Omental fat pad (tissue), 4 donors: ENCODE measurements at places on chromosomes 2 and 18.
A peak's percentile ranks its signal among the peaks of the same experiment; 100 is the strongest.

- no peak for DNase-seq
These were observed 16.9 kb upstream of the KCNG3 start for GRCh38 chr2:42510608-42511243.

DNA sequence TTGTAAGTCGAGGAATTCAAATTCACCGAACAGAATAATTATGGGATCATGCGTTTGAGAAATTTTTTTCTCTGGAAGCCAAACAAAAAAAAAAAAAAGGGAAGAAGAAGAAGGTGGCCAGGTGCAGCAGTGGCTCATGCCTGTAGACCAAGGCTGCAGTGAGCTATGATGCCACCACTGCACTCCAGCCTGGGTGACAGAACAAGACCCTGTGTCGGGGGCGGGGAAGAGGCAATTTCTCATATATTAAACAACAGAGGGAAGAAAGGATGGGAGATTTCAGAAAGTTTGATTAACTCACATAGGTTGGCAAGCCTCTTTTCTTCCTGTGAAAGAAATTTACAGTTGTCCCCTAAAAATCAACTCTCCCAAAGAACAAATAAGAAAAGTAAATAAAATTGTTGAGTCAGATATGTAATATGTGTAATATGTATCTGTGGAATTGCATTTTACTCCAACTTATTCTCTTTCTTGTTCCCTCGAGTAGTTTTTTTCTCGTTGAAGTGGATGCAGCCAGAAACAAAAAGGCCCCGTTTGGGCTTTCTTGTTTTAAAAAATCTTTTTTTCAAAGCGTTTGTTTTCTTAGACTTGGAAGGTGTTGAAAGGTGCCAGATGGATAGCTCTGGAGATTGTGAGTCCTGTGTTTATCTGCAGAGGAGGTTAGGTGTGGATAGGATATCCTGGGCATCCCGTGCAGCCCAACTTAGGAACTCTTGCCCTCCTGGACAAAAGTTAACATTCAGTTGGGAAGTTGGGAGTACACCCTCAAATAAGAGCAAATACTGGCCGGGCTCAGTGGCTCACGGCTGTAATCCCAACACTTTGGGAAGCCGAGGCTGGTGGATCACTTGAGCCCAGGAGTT, 25.4 kb upstream of the FMNL2 start:
- no peak for DNase-seq

DNA sequence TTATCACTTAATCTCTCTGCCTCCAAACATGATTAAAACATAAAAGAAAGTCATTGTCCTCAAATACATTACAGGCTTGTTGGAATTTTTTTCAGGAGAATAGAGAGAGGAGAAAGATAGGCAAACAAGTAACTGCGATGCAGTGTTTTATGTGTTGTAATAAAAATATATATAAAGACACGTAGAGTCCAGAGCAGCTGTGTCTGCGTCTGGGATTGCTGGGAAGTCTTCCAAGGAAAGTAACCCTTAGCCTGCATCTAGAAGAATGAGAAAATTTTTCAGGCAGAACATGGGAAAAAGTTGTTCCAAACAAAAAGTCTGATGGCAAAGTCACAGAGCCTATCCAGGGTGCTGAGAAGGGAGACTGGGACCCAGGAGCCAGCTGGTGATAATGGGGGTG, 91.8 kb upstream of the ST6GAL2 start:
- no peak for DNase-seq

DNA sequence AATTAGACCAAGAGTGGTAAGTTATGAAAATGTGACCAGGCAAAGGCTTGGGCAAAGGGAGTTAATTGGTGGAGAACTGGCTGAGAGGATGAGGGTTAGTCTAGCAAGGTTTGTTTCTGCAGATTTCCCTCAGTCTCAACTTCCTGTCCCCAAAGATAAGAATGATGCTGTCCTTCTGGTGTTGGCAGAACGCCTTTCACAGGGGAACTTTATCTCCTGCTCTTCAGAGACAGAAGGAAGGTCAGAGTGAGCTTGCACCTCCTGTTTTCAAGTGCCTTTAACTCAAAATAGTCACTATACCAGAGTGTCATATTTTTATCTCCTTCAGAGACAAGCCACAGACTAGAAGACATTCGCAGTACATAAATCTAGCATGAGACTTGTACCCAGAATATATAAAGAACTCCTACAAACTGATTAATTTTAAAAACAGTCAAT, 95.7 kb downstream of the TEX51 start:
- no peak for DNase-seq

GRCh38 chr2:230902180-230902899, 22.7 kb downstream of the GPR55 start:
- DNase-seq, result no peak

DNA sequence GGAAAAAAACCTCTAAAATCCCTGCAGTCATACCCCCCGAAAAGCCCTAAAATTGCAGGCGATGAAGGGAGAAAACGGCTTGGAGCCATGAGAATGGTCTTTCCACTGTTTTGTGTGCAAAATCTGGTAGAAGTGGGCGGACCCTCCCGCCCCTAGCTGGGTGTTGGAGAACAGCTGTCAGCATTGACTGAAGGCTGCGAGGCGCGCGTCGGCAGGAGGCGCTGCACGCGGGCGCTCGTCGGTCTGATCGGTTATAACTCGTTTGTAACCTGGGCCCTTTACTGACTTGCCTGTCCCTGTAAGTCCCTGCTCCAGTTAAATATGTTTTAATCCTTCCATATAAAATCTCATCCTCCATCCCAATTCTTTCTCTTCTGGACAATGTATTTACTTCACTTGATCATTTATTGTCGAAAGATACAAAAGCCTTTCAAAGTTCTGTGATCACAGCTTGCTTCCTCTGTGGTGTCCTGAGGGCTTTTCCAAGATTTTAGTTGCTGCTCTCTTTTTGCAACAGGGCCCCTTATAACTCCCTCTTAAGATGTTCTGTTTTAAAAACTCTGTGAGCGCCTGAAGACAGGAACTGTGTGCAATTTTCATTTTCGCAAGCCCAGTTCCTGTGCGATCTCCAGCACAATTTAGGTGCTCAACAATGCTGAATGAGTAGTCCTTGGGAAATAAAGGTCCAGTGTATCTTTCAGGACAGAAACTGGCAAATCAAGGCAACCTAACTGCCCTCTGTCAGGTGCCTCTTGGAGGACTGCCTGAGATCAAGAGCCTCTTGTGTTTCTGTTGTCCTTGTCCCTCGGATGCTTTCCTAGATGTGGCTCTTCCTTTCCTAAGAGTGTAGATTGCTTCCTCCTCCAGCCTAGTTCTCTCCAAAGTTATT, 918 bp upstream of the HNRNPLL start:
- peak; percentile 40 for DNase-seq

GRCh38 chr2:128738446-128739110, 419.9 kb upstream of the HS6ST1 start:
- DNase-seq, result no peak

DNA sequence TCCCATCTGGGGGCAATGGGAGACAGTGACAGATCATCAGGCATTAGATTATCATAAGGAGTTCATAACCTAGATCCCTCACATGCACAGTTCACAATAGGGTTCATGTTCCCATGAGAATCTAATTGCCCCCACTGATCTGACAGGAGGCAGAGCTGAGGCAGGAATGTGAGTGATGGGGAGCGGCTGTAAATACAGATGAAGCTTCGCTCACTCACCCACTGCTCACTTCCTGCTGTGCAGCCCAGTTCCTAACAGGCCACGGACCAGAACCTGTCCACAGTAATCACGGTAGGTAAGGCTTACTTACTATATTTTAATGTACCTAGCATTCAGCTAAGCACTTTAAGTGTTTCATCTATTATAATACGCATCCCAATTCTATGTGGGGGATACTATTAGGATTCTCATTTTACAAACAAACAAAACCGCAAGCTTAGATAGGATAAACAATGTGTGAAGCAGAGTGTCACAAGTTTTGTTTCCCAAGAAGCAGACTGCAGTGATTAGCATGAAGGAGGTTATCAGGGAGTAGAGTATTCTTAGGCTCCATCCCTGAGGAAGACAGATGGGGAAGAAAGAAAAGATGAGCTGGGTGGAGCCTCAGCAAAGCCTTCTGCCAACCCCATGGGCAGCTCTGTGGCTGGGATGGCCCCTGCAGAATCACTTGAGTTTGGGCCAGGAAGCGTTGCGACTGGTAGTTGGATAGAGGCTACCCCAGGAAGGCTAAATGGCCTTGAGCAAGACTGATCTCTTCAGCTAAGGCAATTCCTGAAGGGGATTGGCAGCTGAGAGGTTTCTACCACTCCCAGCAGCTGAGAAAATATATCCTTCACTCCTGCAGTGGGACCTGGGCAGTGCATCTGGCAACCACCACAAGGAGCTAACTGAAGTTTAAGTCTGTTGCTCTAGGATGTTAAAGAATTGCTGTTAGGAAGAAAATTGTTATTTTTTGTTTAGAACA, 133.1 kb downstream of the MREG start:
- DNase-seq, result no peak

DNA sequence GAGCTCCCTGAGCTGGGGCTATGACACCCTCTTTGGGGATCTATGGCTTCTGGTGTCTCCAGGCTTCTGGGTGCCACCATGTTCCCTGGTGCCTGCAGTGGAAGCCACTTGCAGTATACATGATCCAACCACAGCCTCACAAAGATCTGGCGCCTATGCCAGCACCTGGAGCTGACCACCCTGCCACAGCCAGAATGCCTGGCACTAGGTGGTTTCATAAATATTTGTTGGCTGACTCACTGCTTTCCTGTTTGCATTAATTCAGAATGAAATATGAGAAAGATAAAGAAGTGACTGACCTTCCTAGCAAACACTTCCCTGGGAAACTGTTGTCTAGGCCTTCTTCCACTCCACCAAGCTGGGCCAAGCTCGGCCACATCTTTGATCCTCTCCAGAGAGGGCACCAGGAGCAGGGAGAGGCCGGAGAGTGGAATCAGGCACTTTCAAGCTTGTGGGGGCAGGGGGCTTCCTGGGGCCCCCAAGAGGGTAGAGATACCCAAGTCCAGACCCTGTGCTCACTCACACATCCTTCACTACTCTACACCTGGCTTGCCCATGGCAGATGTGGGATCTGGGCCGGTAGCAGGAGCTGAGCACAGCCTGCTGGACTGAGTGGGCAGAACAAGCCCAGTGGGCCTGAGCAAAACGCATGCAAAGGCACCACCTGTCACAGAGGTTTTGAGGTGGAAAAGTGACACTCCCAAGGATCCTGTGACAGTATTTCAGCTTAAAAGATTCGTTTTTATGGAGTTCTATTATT, 565.7 kb downstream of the SLC4A3 start:
- DNase-seq, result no peak
